DMS79 (cell line): ENCODE measurements at places on chromosomes 3 and 15.

DNA sequence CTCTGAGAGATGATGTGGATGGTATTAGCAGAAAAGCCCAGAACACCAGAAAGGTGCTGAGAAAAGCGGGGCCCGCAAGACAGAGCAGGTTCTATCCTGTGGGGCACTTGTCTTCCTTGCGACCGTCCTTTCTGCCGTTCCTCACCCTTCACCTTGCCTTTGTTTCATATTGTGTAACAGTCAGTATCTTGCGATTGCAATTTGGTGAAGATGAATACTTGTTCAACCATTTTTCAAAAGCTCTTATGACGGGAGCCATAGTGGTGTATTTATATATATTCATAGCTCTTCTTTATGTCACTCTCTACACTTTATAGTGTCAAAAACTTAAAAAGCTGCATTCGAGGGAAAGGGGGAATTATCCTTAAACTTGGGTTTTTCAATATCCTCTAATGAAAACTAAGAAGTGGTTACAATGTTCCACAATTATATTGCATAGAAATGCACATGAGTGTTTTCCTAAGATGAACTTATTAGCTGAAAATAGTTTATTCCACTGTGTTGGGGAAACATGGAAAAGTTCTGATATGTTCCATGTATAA is 797 bp downstream of the MAP3K13 start:
- no peak for DNase-seq

DNA sequence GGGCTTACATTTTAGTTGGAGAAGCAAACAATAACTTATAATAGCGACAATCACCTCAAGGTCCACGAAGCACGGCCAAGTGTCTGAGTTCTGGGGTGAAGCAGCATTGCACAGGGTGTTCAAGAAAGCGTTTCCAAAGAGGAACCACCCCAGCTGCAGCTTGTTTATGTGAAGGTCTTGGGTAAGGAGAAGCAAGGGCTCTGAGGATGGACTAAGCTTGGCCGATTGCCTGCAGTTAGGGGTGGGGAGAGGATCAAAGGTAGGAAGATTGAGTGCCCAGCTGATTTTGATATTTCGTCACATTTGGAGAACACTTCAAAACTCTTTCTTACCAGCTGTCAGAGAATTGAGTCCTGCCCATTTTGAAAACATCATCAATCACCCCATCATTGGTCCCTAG is 321.6 kb upstream of the DNAJC19 start:
- DNase-seq, result no peak

DNA sequence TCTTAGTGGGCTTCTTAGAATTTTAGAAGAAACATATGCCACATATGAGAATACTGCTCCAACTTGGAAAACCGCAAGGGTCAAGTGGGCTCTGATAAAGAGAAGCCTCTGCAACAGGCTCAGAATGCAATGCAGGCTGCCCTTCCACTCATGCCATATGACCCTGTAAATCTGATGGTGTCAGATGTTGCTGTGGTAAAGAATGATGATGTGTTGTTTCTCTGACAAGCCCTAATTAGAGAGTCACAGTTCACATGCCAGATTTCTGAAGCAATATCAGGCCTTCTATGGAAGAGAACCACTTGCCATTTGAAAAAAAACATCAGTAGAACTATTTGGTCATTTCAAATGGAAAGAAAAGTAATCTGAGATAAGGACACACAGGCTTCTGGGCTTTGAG is 749.6 kb downstream of the AGBL1 start:
- DNase-seq, result no peak

DNA sequence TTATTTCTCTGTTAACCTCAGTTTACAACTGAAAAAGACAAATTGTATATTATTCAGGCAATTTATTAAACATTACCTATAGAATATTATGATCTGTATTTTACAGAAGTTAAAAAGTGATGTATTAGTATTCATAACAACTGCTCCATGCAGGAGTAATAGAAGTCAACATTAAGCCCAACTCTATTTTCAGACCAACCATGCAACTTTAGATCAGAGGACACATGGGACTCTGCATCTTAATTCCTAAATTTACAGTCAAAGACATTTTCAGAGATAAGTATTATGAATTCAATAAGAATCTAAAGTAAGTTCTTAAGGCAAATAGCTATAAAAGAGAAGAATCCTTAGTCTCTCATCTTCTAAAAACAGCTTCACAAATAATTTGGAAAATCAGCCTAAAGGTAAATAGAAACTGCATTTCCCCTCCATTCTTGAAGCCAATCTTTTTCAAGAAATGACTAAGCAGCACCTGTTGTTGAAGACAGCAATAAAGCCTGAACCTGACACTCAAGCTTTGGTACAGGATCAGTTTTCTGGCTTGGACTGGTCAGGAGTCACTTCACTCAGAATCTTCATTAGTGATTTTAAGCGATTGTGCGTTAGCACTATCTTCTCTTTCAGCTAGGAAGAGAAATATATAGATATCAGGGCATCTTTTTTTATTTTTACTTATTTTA is 23.0 kb downstream of the OIP5 start:
- DNase-seq, result no peak

DNA sequence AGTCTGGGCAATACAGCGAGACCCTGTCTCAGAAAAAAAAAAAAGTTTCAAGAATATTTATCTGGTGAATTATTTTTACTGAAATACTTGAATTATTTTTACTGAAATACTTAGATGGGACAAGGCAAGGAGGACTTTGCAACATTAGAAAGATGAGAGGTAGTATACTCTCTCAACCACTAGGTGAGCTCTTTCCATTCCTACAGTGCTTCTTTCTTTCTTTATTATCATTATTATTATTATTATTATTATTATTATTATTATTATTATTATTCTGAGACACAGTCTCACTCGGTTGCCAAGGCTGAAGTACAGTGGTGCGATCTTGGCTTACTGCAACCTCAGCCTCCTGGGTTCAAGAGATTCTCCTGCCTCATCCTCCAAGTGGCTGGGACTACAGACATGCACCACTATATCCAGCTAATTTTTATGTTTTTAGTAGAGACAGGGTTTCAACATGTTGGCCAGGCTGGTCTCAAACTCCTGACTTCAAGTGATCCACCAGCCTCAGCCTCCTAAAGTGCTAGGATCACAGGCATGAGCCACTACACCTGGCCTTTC is 468.8 kb downstream of the MAGI1 start:
- no peak for DNase-seq

DNA sequence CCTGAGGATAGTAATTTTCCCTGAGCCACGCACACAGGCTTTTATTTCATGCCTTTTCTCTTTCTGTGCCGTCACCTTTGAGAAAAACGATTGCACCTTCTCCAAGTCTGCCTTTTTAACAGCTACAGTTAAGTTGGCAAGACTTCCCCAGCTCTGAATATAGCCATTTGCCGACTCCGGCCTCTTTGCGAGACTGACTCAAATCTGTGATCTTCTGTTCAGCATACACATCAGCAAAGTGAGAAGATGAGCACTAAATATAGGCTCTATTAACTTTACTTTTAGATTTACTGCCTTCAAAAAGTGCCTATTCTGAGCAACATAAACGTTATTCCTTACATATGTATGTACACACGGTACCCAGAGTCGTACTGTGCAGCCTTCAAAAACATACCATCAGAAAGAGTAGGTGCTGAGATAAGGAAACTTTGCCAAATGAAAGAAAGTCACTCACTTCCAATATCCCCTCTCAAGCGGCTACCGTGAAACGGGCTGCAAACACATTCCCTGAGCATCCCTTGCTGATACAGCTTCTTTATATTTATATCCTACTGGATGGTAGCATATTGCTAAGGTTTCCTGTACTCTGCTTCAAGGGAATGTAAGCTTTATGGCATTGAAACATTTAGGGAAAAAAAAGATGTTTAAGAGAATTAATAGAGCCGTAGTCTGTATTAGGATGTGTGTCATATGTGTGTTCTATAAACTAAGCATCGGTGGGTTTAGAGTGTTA is 283.3 kb upstream of the TPRG1 start:
- DNase-seq, result no peak

DNA sequence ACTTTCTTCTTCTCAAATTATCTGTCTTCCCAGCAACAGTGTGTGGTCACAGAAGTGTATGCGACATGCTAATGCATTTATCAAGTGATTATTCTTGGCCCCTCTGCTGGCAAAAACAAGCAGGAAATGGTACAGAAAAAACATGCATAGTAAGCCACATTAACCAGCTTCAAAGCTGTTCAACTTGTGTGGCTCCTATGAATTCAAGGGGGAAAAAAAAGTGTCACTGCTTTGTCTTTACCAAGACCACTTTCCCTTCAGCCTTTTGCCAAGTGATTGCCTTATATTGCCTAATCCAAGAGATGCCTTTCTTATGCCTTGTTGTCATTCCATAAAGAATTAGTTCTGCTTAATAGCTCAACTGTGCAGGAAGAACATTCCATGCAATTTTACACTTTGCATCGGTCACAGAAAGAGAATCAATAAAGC is 39.1 kb downstream of the PRTG start:
- no peak for DNase-seq

DNA sequence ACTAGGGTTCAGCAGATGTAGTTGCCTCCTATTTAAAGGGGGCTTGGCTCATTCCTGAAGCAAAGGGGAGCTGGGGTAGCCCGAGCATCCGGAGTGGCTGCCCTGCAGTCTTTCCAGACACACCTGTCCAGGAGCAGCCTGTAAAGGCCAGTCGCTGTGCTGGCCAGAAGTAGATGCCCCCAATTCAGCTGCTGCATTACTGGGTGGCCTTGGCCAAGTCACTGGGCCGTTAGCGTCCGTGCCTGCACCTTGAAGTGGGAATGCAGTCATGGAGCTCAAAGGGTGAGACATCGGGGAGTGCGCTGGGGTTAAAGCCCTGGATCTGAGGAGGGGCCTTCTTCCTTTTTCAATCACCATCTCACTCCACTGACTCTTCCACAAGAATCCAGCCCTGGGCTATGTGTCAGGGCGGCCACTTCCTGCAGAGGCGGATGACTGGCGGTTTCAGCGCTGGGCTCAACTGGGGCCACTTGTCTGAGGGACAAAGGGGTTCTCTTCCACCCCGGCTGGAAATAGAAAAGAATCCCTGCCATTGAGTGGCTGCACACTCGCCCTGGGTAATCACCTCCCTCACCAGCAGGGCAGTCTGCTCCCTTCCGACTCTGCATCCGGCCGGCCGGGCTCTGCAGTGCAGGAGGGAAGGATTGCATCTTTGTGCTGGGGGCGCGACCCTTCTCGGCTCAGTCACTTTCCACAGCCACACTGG is 11.8 kb downstream of the ALDH1A3 start:
- no peak for DNase-seq

GRCh38 chr3:140342668-140343067 is 335.2 kb upstream of the TRIM42 start:
- peak; percentile 81 for DNase-seq

DNA sequence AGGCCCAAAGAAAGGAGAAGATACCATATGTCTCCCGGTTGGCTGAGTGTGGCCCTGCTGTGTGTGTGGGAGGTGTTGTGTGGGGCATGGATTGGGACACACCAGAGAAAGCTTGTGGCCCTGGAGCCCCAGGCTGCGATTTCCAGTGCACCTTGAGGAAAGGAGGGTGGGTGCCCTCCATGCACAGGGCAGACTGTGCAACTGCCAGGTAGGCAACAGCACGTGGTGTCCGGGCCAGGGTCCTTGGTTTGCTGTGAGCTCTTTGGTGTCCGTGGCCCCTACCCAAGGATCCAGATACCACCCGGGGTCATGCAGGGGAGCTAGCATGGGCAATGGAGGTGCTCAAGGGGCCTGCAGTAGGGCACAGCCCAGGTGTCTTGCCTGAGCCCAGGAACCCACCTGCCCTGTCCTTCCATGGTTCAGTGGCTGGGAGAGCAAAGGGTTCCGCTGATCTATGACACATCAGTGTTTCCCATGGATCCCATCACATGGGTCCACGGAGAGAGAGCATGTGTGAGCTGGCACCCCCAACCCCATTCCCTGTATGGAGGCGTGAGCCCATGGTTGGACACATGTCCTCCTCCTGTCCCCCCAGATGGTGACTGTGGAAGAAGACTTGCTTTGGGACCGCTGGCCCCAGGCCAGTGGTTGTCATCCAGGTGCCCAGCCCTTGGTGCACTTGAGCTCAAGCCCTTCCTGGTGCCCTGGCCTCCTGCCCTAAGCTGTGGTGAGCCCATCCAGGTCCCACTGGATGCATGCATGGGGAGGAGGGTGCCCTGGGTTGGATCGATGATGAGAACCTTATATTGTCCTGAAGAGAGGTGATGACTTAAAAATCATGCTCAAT is 223.4 kb downstream of the SNRPN start:
- no peak for DNase-seq

GRCh38 chr15:19988094-19988660 is 553.4 kb downstream of the GOLGA6L6 start:
- DNase-seq, result no peak

DNA sequence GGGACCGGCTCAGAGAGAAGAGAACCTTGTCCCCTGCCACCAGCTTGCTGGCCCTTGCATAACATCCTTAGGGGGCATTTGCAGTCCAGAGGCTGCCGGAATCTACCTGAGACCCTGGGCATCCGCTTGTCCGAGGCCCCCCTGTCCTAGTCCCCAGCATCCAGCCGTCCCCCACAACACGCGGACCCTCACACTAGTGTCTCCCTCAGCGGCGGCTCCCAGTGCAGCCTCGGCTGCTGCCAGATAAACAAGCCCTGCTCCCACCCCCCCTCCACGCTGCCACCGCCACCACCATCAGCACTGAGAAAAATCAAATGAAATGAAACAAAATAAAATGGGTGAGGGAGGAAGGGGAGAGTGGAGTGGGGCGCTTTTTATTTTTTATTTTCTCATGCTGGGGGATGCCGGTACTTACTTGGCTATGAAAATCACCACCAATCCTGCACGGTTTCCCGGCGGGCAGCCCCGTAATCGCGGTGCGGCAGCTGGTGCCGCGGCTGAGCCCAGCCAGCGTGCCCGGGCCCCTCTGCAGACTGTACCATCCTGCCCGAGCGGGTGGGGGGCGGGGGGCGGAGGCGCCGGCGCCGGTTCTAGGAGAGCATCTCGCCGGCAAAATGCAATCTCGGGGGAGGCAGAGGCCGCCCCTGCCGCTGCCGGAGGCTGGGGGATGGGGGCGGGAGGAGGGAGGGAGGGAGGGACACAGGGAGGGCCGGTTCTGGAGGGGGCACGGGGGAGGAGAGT is at the start of gene ATP2B2:
Gene ATP2B2 (minus strand): TSS at position 537 of the 741 bp plus-strand sequence. CDS start 56,043 bp downstream, outside the sequence.
- no peak for DNase-seq

GRCh38 chr3:79809106-79809505 is 41.3 kb upstream of the ROBO1 start:
- DNase-seq, result no peak

- no peak for DNase-seq
Observed at GRCh38 chr3:49916686-49917085, 12.9 kb downstream of the MON1A start.
